ENCODE measurements at places on chromosomes 16 and 17.
A peak's percentile ranks its signal among the peaks of the same experiment; 100 is the strongest.

DNA sequence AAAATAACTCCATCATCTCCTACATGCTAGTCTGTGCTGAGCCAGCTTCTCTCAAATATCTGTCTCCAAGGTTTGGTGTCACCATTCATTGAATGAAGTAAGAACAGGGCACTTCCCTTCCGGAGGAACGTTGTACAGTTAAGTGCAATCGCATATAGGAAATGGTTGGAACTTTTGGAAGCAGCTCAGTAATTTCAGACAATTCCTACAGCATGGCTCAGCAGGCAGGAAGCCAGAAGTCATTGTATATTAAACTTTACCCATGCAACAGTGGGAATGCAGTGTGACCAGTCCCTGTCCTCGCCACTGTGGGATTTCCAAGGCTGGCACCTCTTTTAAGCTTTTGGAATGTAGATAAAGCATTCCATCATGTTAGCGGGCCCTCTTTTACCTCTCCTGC is 51.1 kb upstream of the MYH2 start:
- no peak for DNase-seq

- DNase-seq: no peak
These were observed 228.8 kb downstream of the CDH11 start for GRCh38 chr16:64892835-64893785.

GRCh38 chr17:42310787-42311215 is 22.5 kb downstream of the STAT5A start:
- no peak for DNase-seq

DNA sequence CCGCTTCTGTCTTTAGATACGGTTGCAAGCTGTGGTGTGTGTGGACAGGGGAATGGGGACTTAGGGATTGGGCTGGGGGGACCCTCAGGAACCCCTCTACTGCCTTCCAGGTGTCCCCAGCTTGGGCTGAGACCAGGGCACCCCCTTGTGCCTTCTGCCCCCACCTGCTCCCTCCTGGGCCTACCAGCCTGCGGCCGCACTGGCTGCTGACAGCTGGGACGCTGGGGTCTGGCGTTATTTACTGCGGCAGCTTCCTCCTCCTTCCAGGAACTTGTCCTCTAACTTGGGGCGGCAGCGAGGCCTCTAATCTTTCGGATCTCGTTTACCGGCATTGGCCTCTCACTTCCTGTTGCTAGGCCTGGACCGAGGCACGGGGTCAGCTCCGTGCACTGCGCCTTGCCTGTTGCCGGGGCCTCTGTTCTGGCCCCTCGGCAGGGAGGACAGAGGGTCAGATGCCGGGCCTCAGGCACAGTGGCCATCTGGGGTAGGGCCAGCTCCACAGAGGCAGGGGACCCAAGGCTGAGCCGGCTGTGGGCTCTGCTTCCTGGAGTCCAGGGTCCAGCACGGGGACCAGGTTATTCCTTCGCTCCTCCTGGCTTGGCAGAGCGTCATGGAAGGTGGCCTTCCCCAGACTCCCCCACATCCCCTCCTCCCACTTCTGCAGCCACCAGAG is 31.8 kb downstream of the TMEM235 start:
- no peak for DNase-seq

DNA sequence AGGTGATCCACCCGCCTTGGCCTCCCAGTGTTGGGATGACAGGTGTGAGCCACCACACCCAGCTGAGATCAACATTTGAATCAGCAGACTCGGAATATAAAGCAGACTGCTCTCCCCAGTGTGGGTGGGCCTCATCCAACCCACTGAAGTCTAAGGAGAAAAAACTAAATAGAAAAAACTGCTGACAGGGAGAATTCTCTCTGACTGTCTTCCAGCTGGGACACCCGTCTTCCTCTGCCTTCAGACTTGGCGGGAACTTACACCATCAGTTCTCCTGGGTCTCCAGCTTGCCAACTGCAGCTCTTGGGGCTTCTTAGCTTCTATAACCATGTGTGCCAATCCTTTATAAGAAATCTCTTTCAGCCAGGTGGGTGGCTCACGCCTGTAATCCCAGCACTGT is 90.7 kb downstream of the MRM3 start:
- DNase-seq: no peak

DNA sequence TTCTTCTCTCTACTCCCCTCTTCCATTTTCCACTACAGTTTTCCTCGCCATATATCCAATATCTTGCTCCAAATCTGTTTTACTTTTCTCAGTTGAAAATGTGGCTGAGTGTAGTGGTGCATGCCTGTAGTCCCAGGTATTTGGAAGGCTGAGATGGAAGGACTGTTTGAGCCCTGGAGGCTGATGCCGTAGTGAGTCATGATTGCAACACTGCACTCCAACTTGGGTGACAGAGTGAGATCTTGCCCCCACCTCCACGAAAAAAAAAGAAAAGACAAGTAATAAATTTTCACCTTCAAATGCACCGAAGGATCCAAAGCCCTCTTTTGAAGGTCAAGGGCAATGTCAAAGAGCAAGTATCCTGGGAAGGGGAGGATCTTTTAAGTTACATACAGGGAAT is 592.3 kb downstream of the TMEM114 start:
- DNase-seq: no peak

GRCh38 chr16:2687531-2688308 is 5.4 kb downstream of the KCTD5 start:
- DNase-seq: no peak

- DNase-seq: no peak
These were observed 108.5 kb upstream of the RCVRN start for GRCh38 chr17:10013365-10014112.

GRCh38 chr17:69722518-69722917 is 308.0 kb downstream of the MAP2K6 start:
- DNase-seq: no peak

DNA sequence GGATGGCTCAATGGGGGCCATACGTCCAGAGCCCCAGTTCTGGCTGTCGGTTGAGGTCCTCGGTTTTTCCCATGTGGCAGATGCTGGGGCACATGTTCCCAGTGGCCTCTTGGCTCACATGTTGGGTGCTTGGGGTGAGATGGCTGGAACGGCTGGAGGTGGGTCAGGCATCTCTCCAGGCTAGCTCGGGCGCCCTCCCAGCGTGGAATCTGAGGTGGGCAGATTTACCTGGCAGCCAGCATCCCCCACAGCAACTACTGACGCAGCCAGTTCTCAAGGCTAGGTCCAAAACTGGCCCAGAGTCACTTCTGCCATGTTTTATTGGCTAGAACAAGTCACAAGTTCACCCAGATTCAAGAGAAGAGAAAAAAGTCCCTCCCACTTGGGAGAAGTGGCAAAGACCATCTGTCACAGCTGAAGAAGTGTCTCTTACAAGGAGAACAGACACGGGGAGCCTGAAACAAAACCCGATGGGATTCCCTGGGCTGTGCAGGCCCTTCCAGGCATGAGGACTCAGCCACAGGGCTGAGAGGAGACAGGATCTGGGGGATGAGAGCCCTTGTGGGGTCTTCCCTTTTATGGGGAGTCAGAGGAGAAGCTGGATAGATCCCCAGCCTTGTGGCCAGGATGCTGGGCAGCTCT is 15.2 kb downstream of the ACE start:
- no peak for DNase-seq

- no peak for DNase-seq
These were observed 337.8 kb upstream of the CDH5 start for GRCh38 chr16:66028510-66029216.

- no peak for DNase-seq
These were observed 66.2 kb upstream of the MTMR4 start for GRCh38 chr17:58580671-58581070.

- no peak for DNase-seq
These were observed 35.7 kb downstream of the ZCCHC14 start for GRCh38 chr16:87457061-87457611.

DNA sequence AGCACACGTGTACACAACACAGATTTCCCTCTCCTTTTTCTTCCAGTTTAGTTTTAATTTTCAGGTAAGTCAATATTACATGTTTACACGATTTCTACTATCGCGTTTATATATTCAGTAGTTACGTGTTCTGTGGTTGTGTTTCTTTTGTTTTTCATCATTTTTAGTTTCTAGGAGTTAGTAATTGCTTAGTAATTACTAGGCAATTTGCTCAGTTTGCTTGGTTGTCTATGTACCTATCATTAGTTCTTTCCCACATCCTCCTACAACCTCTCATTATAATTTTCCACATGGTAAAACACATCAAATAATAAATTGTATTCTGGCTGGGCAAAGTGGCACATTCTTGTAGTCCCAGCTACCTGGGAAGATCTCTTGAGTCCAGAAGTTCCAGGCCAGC is 24.6 kb upstream of the GUCY2D start:
- no peak for DNase-seq

DNA sequence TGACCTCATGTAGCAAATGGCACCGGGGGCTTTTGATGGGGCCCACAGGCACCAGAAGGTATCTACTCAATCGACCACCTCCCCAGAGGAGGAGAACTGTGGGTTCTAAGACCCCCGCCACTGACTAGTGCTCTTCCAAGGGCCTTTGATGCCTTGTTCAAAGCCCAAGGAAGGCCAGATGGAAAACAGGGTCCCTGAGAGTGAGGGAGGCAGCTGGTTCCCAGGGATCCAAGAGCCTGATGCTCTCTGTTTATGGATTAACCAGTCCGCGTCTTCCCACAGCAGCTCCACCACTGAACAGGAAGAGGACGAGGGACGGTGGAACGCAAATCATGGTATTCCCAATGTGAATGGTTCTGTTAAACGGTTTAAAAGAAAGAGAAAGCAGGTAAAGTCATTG is 7.6 kb downstream of the PHB1 start:
- no peak for DNase-seq

DNA sequence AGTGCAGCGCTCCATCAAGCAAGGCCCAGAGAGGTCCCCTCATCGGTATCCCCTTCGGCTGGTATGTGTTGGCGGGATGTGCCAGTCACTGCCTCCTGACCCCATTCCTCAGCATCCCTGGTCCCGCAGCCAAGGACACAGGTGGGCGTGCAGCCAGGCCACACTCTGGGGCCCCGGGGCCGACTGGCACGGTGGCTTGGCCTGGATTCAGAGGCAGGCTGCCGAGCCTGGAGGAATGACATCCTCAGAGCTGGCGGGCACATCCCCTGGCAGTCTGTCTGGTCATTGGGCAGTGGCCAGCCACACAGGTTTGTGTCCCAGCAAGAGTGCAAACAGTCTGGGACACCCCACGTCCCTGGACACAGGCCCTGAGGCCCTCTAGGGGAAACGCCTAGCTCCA is 111.1 kb downstream of the SDK2 start:
- no peak for DNase-seq

- no peak for DNase-seq
These were observed 100.1 kb downstream of the MARF1 start for GRCh38 chr16:15542734-15543347.

GRCh38 chr17:65115839-65116238 is 21.3 kb upstream of the RGS9 start:
- no peak for DNase-seq

GRCh38 chr17:80795754-80796153 is 195.9 kb upstream of the CHMP6 start:
- DNase-seq: no peak

DNA sequence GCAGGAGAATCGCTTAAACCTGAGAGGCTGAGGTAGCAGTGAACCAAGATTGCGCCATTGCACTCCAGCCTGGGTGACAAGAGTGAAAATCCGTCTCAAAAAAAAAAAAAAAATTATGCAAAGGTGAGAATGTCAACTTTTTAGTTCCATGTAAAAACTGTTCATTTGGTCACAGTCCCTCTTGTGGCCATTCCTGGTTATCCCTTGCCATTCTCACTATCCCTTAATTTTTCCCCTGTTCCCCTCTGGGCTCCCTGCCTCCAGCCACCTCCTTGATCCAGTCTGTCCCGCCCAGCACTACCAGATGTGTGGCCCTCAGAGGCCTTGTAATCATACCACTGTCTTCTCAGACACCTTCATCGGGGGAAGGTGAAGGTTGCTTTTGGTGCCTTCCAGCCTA is 23.4 kb downstream of the DCAF7 start:
- no peak for DNase-seq

- no peak for DNase-seq
These were observed 154.2 kb downstream of the VPS53 start for GRCh38 chr17:560432-560873.

GRCh38 chr17:3913531-3914311 is 2.5 kb downstream of the P2RX1 start:
- DNase-seq: peak; percentile 34

GRCh38 chr17:76384987-76385891 is 830 bp downstream of the SPHK1 start:
- DNase-seq: no peak

GRCh38 chr16:81610144-81610842 is 165.7 kb downstream of the CMIP start:
- no peak for DNase-seq

GRCh38 chr17:19928299-19928698 is 49.3 kb downstream of the AKAP10 start:
- DNase-seq: no peak

- DNase-seq: no peak
These were observed 15.0 kb upstream of the RAI1 start for GRCh38 chr17:17666111-17666714.

DNA sequence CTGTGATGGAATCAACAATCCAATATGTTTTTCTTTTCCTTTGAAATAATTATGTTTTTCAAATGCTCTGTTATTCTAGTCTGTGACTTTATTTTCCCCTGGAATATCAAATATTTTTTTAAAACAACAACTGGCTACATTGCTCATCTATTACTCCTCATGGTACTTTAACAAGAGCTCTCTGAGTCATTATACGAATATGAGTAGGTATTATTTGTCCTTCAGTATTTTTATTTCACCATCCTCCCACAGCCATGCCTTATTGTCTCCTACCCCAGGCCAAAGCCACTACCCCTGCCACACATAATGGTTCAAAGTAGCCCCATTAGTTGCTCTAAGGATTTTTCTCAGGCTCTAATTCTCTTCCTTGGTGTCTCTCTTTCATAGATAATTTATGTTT is 1572.3 kb downstream of the CDH8 start:
- DNase-seq: no peak

GRCh38 chr16:70713824-70714223 is 28.0 kb upstream of the MTSS2 start:
- DNase-seq: no peak

DNA sequence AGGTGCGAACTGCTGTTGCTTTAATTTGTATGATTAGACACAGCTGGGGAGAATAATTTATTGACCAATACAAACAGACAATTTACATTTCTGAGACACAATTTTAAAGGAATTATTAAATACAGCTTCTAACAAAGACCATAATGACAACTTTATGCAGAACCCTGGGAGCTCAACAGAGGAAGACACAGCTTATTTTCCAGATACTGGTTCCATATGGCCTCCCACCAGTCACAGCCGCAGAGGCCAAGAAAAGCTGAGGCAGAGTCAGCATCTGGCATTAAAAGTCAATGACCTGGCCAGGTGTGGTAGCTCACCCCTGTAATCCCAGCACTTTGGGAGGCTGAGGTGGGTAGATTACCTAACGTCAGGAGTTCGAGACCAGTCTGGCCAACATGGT is 66.1 kb upstream of the BCAR1 start:
- DNase-seq: no peak

DNA sequence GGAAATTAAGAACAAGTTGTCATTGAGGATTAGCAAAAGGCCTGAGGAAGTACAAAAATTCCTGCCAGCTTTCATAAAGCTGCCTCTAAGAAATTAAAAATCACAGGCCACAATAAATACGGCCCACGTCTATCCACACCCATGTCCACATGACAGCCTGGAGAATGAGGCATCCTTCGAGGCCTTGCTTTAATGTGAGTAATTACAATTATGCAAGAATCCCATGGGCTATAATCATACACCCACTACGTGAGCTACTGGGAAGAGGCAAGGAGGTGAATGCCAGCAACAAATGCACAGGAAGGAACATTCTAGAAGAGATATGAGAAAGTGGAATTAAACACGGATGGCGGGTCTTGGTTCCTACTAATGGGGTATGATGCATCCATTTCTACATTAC is 65.4 kb upstream of the ZFHX3 start:
- no peak for DNase-seq

- DNase-seq: no peak
These were observed 38.6 kb upstream of the TENT4B start for GRCh38 chr16:50114357-50115129.
